PC-9 (cell line): ENCODE measurements at places on chromosomes 4 and X. TPM values are rescaled to one million over a fixed set of nuclear protein-coding genes. Genes with fewer than 3 reads are reported as not detected.
A peak's percentile ranks its signal among the peaks of the same experiment; 100 is the strongest.

- DNase-seq: peak; percentile 15
Observed at GRCh38 chr4:101169044-101170014, 178.0 kb downstream of the PPP3CA start.

GRCh38 chr4:40842318-40842717, 92.6 kb downstream of the NSUN7 start:
- DNase-seq: no peak

The SOX3 gene
- total RNA-seq: not detected in 2 replicates

GRCh38 chrX:56726605-56727004, 2.4 kb upstream of the NBDY start:
- DNase-seq: peak; percentile 29

DNA sequence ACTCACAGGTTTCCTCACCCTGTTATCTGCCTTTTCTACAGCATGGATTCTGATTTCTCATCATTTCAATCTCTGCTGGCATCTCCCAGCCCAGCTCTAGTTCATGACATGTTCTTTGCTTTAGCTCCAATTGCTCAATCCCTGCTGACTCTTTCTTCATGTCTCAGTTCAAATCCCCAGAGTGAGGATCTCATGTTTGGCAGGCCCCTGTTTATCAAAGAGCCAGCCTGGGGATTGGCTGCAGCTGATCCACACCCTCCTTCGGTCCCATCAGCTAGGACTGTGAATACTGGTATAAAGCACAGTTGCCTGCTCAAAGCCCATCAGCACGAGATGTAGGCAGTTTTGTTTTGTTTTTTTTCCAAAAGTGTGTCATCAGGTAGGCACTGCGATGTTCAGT, 14.4 kb upstream of the CC2D2A start:
- no peak for DNase-seq

DNA sequence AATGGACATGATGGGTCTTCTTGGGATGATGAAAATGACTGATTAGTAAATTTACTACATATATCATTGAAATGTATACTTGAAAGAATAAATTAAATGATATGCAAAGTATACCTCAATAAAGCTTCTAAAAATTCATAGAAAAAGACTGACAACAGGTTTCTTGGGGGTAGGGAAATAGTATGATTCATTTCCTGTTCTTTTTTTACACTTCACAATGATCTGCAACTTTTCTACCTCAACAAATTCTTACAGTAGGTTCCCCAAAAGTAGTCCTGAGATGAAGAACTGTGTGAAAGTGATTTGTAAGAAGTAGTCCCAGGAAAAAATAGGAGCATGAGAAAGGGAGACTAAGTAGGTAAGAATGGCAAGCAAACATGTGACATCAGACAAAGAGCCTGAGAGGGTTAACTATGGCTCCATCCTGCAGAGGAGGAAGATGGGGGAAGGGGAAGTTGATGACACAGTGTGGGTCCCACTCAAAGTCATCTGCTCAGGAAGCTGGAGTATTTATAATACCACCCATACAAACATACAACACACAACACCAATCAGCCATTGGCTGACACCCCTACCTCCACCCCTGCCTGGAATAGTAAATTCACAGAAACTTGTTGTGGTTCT, 73.9 kb downstream of the ARHGAP6 start:
- no peak for DNase-seq

DNA sequence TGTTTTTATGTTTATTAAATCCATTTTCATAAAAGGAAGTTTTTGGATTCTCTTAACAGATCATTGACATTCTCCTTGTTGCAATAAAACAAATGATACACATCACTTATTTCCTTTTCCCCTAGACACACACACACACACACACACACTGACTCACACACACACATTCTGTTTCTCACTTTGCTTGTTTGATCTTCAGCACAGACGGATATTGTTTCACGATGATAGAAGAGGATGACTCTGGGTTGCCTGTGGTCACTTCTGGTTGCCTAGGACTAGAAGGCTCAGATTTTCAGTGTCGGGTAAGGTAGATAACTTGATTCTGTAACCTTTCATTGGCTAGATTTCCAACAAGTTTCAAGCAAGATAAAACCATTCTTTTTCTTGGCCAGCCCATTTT, 356.8 kb downstream of the BMPR1B start:
- DNase-seq: no peak

The BEND4 gene
- total RNA-seq: not detected in 2 replicates

- DNase-seq: peak; percentile 36
Observed at GRCh38 chrX:40773809-40774208, 38.5 kb upstream of the MED14 start.

The CXCL3 gene
- not detected in 2 replicates for total RNA-seq

The ANAPC10 gene
- 16.5 and 20.2 TPM in 2 replicates for total RNA-seq

GRCh38 chr4:101419336-101420135, 72.2 kb upstream of the PPP3CA start:
- DNase-seq: no peak

DNA sequence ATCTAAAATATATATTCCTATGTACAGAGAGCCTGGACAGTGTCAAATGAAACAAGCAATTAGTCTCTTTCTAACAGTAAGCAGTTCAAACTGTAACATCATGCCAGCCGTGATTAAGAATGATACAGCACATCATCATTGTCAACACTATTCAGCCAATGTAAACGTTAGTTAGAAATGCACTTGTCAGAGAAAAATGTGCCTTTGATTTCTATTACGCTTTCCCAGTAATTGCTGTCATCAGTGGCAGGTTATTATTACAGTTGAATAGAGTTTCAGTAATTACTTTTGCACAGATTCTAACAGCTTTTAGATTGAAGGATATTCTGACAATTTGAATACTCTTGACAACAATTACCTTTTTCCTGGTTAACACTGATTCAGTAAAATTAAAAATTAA, 1007.1 kb downstream of the SH3BGRL start:
- no peak for DNase-seq

- peak; percentile 37 for DNase-seq
Observed at GRCh38 chrX:81120936-81121371, 80.8 kb downstream of the HMGN5 start.

DNA sequence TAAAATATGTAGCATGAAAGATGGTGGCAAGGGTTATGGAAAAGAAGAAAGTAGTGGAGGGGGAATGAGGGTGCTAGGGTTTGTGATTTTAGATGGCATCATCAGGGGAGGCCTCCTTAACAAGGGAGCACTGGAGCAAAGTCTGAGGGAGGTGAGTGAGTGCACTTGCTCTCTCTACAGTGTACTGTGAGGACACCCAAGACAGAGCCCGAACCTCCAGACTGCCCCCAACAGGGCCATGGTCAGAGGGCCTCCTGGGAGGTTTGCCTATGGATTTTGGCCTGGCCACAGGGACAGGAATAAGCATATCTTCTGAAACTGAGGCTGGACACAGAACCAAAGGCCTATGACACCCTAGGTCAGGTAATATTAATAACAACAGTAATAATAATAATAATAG, 21.4 kb upstream of the PJA1 start:
- no peak for DNase-seq

DNA sequence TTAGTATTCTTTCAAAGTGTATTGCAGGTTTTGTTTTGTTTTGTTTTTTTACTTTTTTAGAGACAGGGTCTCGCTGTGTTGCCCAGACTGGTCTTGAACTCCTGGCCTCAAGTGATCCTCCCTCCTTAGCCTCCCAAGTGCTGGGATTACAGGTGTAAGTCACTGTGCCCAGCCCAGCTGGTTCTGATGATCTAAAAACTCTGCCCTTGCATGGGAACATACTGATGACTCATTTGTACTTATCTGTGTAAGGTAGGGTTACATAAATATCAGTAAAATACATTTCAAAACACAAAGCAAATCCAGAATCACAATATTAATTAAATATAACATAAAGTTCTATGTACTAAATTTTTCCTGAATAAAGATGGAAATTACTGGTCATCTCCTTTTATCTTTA, 7.4 kb upstream of the SLC9B1 start:
- no peak for DNase-seq

The SLBP gene
- total RNA-seq: 61.7 and 63.4 TPM in 2 replicates

The PRDM8 gene
- total RNA-seq: 0.26 and 0.88 TPM in 2 replicates

The PDCL2 gene
- not detected in 2 replicates for total RNA-seq

The NAP1L2 gene
- not detected in 2 replicates for total RNA-seq

The MAGEE2 gene
- total RNA-seq: not detected in 2 replicates

GRCh38 chrX:97471071-97471470, 587.4 kb downstream of the RPA4 start:
- no peak for DNase-seq

The CITED1 gene
- total RNA-seq: not detected in 2 replicates

DNA sequence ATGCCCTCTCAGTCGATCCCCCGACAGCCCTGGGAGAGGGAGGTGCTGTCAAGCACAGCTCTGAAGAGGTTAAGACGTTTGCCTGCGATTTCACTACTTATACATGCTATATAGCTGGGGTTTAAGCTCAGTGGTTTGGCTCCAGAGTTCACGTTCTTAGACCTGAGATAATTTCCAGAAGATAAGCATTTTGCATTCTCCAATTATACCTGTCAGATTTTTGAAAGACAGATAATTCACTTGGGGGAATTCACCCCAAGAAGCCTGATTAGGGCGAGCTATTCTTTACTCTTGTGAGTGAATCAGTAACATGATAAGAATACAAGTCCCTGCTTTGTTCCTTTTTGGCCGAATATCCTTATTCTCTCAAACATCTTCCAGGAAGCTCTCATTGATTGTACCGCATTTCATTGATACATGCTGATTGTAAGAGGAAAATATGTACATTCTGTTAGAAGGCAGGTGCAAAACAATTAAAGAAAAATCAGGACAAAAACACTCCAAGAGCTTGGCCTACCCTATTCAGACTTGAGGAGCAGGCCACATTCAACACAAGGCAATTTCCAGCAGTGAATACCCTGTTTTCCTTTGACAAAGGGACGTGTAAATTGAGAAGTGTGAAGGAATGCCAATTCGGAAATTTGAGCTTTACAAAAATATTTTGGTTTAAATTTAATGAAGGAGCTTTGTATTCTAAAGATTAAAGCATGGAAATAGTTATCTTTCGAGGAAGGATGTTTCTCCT, 30.2 kb downstream of the TENM3 start:
- no peak for DNase-seq

- DNase-seq: no peak
Observed at GRCh38 chr4:109760682-109761081, 30.8 kb upstream of the PLA2G12A start.

The TRMT44 gene
- total RNA-seq: 17.4 and 17.9 TPM in 2 replicates

DNA sequence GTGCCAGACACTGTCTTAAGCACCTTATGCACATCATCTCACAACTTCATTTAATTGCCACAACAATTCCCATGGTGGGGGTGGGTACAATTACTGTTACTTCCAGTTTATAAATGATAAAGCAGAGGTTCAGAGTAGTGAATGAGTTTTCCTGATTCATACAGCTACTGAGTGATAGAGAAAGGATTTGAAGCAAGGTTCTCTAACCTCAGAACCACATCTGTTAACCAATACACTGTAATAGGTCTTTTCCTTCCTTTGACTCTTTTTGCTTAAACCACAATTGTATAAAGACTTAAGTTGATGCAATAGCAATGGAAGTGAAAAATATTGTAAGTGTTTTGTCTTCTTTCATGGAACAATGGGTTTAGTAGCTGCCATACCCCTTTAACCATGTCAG, 43.5 kb upstream of the PAK3 start:
- DNase-seq: no peak

The MID1 gene
- 57.0 and 79.5 TPM in 2 replicates for total RNA-seq

GRCh38 chrX:120774606-120775005, 101.1 kb downstream of the CT47B1 start:
- no peak for DNase-seq

DNA sequence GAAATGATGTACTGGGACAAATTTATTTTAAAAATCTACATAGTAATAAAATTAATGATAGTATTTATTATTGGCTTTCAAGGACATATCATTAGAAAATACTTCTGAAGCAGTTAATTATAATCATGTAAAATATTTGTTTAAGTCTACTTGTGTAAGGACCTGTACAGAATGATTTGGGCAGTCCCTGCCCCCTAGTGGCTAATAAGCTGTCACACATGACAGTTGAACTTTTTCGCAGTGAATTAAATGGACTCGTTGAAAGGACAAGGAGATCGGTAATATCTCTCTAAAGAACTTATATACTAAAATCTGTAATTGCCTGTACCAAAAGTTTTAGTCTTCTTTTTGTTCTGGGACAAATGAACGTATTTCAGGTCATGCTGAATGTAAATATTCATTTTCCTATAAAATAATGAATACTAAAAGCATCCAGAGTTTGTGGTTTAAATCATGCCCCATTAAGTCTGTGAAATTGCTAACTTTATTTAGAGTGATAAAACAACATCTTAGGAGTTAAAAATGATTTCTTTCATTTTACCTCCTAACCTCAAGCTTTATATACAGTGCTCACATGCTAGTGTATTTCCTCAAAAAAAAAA, 13.6 kb downstream of the EXOC1 start:
- peak; percentile 59 for DNase-seq

DNA sequence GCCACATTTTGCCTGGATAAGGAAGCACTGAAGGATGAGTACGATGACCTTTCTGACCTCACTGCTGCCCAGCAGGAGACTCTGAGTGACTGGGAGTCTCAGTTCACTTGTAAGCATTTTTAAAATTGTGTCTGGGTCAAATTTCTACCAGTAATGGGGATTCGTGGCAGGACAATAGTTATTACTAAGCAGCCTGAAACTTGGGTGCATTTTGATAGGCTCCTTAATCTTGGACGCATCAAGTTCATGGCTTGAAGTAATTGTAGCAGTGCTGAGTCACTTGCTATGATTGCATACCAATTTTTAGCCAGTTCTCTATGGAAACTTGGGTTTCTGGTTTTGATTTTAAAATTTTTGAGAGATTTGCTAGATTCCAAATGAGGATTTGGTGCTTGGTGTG, 4.3 kb downstream of the PGRMC1 start:
- no peak for DNase-seq

The PTTG2 gene
- 0.55 and 2.1 TPM in 2 replicates for total RNA-seq
